ENCODE measurements at places on chromosomes 3 and 15.

DNA sequence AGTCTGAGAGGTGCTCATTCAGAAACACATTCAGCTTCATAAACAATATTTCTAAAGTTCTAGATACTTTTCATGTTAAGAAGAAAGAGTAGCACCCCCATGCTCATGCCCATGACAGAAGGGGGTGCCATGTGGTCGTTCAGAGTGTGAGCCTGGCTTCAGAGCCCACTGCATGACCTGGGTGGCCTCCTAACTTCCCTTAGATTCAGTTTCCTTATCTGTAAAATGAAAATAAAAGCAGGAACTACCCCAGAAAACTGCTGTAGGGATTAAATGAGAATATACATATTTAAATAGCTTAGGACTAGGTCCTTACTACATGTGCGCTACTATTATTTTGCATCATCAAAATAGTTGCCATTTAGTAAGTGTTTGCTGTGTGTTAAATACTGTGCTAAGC lies 69.2 kb downstream of the ABHD5 start:
- no peak for DNase-seq

GRCh38 chr15:67715170-67715569 lies 110.1 kb upstream of the SKOR1 start:
- DNase-seq = no peak

DNA sequence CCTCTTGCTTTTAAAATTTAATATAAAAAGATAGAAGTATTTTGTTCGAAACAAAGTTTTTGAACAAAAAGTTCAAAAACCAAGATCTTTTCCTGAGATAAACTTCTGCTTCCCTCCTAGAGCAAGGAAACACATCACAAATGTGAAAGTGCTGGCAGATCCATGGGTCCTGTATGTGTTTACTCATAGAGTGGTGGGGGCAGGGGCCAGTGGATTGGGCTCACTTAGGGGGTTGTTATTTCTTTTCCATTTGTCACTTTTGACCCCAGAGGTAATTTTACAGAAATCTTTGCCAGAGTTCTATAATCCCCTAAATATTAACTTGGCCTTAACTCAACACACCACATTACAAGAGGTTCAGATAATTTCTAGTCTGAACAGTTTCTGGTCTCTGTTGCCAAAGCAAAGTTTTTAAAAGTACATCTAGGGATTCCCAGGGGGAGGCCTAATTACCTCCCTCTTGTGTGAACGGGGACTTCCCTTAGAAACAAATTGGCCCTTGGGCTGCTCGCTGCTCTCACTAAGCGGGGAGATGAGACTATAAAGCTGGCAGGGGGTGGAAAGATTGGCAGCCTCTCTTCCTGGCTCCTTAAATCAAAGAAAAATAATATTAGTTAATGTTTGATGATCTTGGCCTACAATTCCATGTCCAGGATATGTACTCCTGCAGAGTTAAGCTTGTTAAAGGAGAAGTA lies 66.8 kb upstream of the PTX3 start:
- DNase-seq = no peak

- no peak for DNase-seq
Observed at GRCh38 chr3:31485196-31485595, 47.5 kb upstream of the STT3B start.

- no peak for DNase-seq
Observed at GRCh38 chr3:5504135-5504534, 316.6 kb downstream of the EDEM1 start.

- no peak for DNase-seq
Observed at GRCh38 chr3:127754411-127755304, 67.7 kb downstream of the MGLL start.
